ENCODE measurements at places on chromosomes 3 and 15. TPM values are rescaled to one million over a fixed set of nuclear protein-coding genes. Genes with fewer than 3 reads are reported as not detected.

EBLN2 gene
- total RNA-seq, result 2.8 TPM

TBC1D5 gene
- 83.1 TPM for total RNA-seq

CPNE4 gene
- 0.52 TPM for total RNA-seq

PRRT3 gene
- total RNA-seq, result 1.7 TPM

OXTR gene
- 3.6 TPM for total RNA-seq

RSL24D1 gene
- total RNA-seq, result 70.8 TPM

DPPA2 gene
- total RNA-seq, result not detected

PP2D1 gene
- total RNA-seq, result not detected

HGD gene
- total RNA-seq, result 0.69 TPM

SAMMSON gene
- 2.8 TPM for total RNA-seq

CHRNA3 gene
- total RNA-seq, result 1.9 TPM

DUOXA2 gene
- total RNA-seq, result not detected

IGSF10 gene
- 3.0 TPM for total RNA-seq

GOLGA6A gene
- not detected for total RNA-seq

IL17RC gene
- total RNA-seq, result 60.4 TPM

RETNLB gene
- not detected for total RNA-seq

TBC1D21 gene
- not detected for total RNA-seq

WDR93 gene
- 0.17 TPM for total RNA-seq

TM6SF1 gene
- 6.2 TPM for total RNA-seq

UBE2E2 gene
- total RNA-seq, result 143 TPM

PLSCR2 gene
- not detected for total RNA-seq

LRRC31 gene
- not detected for total RNA-seq

HCLS1 gene
- total RNA-seq, result 71.7 TPM

ADGRG7 gene
- not detected for total RNA-seq

FOXL2 gene
- not detected for total RNA-seq

CRYBG3 gene
- 19.8 TPM for total RNA-seq

SLC28A1 gene
- not detected for total RNA-seq

GOLGA6D gene
- not detected for total RNA-seq

DCBLD2 gene
- total RNA-seq, result 45.3 TPM

RGMA gene
- total RNA-seq, result 101 TPM

GOLGA6L1 gene
- total RNA-seq, result not detected

GRAMD1C gene
- 1.0 TPM for total RNA-seq

ST8SIA2 gene
- 0.57 TPM for total RNA-seq

XIRP1 gene
- total RNA-seq, result not detected

UBAP1L gene
- 3.2 TPM for total RNA-seq

SERINC4 gene
- total RNA-seq, result not detected
